ENCODE measurements at places on chromosomes 16 and 17.

- DNase-seq, result no peak
Observed at GRCh38 chr17:35065880-35066279, 2.4 kb upstream of the RFFL start.

DNA sequence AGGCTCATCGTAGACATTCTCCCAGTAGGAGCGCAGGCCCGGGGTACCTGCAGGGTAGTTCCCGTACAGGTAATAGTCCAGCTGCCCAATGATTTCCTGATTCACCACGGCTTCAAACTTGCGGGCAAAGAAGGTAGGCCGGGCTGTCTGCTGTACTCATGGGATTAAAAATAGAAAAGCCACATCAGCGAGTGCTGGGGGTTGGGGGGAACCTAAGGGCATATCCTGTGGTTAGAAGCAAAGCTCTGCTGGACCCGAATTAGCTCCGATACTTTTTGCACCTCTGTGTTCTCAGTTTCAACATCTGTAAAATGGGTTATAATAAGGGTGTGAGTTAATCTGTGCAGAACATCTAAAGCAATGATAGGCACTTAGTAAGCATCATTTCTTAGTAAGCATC is 336.2 kb downstream of the XYLT1 start:
- DNase-seq, result no peak

DNA sequence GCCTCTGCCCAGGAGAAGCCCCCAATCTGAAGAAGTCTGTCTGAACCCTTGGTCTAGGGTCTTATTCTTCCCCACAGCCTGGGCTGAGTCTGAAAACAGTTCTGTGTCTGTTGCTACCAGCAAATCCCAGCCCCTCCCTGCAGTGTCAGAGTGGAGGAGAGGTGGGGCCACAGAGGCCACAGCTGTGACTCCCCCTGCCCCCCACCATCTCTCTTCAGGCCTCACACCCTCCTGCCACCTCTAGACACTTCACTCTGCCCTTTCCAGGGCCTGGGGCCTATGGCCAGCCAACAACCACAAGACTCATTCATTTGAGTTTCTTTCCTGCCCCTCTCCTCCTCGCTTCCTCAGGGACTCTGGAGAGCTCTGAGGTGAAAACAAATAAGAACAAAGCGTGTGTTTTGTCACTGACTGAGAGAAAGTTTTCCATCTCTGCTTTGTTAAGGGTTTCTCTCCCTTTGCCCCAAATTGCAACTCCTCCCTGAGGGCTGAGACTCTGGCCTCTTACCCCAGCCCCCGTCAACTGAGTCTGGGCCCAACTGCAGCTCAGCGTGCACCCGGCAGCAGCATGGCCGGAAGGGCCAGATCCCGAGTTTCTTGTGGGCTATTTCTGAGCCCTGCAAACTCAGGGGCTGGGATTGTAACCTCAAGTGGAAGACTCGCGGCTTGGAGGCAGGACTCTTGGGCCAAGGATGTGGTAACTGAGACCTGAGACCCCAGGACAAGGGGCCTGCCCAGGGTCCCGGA is 13.2 kb downstream of the C17orf50 start:
- no peak for DNase-seq

DNA sequence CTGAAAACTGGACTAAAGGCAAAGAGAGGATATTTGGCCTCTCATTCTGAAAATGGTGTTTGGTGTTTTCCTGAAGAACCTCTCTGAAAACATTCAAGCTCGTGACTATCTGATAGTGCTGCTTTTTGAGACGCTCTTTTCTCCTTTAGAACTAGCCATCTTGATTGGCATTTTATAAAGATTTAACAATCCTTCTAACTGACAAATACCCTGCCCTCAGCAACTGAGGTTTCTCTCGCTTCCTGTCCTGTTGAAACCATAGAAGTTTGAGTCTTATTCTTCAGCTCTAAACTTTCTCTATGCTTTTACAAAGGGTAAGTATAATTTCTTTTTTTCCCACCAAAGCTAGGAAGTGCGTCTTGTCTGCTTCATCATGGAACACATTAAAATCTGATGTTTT is 13.3 kb downstream of the CNEP1R1 start:
- no peak for DNase-seq
